ENCODE measurements at places on chromosomes 3 and 15.

DNA sequence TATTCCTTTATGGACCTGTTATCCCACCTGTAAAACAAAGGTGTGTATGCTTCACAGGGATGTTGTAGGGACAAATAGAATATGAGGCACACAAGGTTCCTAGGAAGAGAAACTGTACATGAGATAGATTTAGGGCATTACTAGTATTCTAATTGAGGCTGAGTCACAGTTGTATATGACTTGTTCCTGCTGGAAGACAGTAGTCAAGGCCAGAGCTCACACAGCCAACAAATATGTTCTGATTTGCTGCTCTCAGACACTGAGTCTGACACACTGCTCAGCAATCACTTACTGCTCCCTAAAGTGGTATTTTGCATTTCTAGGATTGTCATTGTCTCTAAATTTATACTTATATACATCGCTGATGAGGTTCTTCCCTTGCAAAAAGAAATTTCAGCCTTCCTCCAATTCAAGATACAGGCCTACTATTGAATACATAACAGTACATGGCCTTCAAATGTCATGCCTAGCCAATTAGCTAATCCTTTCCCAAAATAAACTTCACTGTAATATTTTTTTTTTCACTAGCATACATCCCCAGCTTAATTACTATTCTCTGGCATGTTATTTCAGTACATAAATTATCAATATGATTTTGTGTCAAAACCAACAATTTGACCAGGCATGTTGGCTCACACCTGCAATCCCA lies 69.8 kb downstream of the TIGIT start:
- DNase-seq, result no peak

- DNase-seq, result no peak
Observed at GRCh38 chr3:74489050-74489792, 125.2 kb downstream of the CNTN3 start.

GRCh38 chr15:43184407-43185124 lies 637 bp upstream of the CCNDBP1 start:
- DNase-seq, result no peak

GRCh38 chr3:193938613-193939012 lies 197.3 kb upstream of the HES1 start:
- no peak for DNase-seq

DNA sequence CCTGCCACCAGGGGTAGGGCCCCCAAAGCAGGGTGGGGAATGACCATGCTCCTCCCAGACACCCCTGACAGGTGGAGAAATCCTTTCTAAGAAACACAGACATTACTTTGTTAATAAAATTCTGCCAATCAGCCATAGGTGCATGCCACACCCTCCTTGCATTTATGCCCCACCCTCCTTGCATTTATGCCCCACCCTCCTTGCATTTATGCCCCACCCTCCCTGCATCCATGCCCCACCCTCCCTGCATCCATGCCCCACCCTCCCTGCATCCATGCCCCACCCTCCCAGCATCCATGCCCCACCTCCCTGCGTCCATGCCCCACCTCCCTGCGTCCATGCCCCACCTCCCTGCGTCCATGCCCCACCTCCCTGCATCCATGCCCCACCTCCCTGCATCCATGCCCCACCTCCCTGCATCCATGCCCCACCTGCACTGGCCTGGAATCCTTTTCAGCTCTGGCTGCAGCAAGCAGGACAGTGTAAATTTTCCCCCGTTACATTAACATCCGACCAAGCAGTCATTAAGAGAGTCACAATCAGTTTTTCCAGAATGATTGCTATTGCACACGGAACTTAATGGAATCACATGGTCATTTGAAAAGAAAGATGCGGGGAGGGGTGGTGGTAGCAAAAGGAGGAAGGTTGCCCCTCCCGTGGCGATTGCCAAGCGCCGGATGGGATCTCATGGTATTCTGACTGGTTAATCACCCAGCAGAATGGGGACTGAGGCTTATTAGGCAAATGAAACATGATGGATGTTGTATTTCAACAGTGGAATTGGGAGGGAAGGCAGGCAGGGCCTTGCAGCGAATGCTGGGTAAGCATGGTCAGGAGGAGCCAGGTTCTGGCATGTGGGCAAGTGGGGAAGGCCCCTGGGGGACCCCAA lies 91.2 kb downstream of the TLE3 start:
- no peak for DNase-seq

DNA sequence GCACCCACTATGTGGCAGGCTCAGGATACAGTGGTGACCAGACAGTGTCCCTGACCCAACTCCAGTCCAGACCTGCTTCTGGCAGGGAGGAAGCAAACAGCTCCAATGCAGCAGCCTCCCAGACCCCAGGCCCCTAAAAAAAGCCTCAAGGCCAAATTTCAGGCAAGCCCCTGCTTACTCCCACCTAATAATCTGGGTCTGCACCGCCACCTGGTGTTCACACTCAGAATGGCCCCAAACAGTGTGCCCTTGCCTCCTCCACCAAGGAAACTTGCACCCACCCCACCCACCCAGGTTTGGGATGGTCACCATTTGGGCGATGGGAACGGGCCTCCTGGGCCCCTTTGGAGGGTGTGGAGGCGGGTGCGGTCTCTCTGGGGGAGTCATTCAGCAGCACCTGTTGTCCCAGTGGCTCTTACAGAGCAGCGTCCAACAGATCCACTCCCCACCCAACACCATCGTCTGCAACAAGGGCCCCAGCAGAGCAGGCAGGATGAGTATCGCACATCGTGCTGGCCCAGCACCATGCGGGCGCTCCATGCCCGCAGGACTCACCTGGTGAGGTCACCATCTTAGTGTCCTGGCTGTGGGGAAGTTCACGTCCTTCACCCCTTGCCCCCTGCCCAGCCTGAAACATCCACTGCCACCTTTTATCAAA lies 17.3 kb downstream of the C3orf18 start:
- peak; percentile 27 for DNase-seq

DNA sequence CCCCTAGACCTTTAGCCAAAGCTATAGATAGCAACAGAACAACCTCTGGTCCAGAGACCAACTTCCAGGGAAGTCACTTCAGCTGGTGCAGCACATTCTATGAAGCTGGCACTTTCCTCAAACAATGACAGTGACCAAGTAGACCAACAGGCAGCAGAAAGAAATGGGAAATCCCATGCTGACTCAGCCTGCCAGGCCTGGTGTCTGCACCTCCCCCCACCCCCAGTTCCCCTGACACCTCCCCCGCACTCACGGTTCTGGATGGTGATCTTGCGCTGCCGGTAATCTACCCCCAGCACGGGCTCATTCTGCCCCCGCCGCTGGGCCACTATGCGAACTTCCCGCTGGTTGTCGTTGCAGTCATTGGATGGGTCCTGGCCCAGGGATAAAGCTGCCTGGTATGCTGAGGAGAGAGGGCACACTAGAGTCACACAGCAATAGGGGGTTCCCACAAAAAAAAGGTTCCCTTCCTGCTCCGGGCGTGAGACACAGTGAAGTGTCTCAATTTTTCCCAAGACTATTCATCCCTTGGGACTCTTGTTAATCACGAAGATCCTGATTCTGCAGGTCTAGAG lies 17.0 kb downstream of the ILDR1 start:
- DNase-seq, result no peak
